ENCODE measurements at places on chromosomes 5 and 9.

- DNase-seq: no peak
Measured at GRCh38 chr5:67301285-67301903, 104.8 kb upstream of the CD180 start.

DNA sequence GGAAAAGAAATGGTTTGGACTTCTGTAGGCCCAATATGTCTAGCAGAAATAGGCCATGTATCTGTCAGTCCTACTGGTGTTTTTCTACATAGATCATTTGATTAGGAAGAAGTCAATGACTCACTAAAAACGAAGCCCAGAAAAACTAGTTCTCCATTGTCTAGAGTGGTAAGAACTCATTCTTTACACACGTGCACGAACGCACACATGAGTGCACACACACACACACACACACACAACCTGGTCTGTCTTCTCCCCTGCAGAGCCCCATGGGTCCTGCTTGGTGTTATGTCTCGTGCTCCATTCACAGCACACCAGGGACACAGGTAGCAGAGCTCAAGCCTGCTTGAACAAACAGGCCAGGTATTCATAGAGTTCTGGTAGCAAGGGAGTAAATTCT lies 14.9 kb upstream of the FCN1 start:
- DNase-seq: no peak

- DNase-seq: no peak
Measured at GRCh38 chr9:134005381-134005780, 13.3 kb upstream of the VAV2 start.

DNA sequence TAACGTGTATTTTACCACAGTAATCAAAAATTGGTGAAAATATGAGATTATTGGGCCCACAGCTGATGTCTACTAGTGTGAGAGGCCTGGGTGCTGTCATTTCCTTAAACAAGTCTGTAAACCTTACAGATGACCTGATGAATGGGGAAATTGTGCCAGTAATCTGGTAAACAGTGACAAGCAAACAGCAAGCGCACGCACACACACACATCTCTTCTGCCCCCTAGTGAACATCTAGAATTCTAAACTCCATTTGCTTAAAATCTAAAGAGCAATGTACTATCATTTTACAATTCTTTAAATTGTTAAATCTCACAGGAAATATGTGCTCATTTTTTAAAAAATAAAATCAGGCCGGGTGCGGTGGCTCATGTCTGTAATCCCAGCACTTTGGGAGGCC lies 7.5 kb upstream of the RAPGEF1 start:
- no peak for DNase-seq

GRCh38 chr5:112733586-112733985 lies 4.1 kb upstream of the APC start:
- DNase-seq: no peak

DNA sequence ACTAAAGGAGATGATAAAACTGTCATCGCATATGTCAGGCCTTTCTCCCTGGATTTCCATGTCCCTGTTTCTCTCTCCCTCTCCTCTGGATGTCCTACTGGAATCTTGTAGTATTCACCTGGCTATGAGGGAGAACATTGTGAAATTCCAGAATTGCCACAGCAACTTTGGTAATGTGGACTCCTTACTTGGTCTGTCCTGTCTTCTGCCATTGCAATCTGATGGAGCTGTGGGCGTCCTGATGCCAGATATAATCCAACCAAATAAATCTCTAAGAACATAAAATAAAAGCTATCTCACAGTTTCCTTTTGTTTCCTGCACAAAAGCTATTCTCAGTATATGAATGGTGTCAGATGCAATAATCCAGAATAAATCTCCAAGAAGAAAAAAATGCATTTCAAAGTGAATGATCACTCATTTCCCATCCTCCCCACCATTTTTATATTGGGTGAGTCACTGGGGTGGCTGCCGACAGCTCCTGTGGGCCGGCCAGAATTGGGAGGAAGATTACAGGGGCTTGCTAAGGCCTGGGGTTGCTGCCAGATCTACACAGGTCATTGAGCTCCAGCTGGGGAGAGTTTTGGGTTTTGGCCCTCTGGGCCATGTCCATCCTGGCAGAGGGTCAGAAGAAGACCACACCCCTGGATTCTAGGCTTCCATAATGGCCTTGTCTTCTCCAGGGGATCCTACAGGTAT lies 160.7 kb upstream of the PITX1 start:
- DNase-seq: no peak

GRCh38 chr9:93684806-93685543 lies 108.6 kb downstream of the PHF2 start:
- peak; percentile 15 for DNase-seq

GRCh38 chr9:38393128-38393796 lies 760 bp downstream of the ALDH1B1 start:
- DNase-seq: no peak

- no peak for DNase-seq
Measured at GRCh38 chr9:116202219-116202912, 48.8 kb downstream of the PAPPA start.

GRCh38 chr5:119021149-119021732 lies 32.9 kb upstream of the DTWD2 start:
- no peak for DNase-seq

DNA sequence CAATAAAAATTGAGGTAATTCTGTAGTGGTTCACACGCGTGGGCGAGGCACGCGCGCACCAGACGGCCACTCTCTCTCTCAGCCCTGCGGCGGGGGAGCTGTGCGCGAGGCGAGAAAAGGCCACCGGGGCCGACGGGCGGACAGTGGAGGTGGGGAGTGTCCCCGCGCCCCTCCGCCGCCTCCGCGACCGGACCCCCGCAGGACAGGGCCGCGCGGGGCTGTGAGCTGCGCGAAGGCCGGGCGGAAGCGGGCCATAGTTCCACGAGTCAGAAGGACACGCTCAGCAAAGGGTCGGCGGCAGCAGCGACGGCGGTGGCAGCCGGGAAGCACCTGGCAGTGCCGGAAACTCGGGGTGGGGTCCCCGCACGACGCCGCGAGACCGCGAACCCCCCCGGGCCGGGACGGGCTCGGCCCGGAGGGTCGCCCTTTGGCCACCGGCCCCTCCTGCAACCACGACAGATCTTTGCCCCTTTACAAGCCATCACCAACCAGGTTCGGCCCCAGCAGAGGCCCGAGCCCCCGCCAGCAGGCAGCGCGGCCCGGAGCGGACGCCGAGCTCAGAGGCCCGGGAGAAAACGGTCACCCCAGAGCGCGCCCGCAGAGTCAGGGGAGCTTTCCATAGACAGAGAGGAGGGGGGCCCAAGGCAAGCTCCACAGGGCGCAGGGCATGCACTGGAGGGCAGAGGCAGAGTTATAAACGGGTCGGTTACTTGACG lies 60.9 kb downstream of the ZNF354C start:
- DNase-seq: peak; percentile 6

- no peak for DNase-seq
Measured at GRCh38 chr5:60586307-60586901, 113.6 kb downstream of the DEPDC1B start.

- no peak for DNase-seq
Measured at GRCh38 chr5:141858079-141858765, 20.0 kb downstream of the PCDH1 start.

DNA sequence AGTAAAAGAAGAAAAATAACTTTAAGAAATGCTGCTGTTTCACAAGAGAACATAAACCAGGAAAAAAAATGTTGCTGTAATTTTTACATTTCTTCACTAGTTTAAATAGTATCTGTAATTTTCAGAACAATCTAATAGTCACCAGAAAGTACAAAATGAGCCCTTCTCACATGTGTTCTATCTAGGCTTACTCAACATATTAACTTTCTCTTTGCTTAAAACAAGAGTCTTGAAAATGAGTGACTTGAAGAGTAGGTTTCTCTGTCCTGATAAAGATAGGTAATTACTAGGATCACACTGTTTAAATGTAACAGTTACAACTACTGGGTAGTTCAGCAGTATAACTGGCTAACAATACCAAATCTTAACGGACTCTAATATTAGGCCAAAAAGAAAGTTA lies 37.5 kb downstream of the CLINT1 start:
- DNase-seq: no peak
